ENCODE measurements at places on chromosomes 12 and 14.

GRCh38 chr12:66915306-66915904 lies 236.5 kb upstream of the GRIP1 start:
- DNase-seq: no peak

DNA sequence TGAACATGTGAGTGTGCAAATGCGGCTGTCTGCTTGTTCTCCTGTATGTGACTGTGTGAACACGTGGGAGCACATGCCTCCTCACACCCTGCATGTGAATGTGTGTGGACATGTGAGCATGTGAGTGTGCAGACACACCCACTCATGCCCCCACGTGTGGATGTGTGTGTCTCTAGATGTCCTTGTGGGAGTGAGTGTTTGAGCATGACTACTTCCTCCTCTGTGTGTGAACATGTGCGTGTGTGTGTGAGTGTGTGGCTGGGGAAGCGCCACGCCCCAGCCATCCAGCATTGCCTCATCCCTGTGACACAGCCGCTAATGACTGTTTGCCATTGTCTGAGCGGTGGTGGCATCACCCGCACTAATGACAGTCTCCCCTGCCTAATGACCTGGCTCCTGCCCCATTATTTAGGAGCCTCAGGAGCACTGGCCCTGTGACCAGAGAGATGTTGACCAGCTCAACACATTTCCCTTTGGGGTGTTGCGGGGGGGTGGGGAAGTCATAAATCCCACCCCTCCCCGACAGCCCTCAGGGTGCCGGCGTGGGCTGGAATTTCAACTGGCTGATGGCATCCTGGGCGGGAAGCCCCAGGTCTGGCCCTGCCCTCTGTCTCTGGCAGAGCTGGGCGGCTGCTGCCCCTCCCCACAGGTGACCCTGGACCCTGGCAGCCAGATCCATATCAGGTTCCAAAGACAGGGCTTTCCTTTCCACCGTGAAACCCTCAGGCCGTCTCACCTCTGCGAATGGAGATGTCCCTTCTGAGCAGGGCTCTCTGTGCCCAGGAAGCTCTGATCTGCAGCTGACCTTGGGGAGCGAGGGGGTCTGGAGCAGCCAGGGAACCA lies 11.5 kb upstream of the KRT80 start:
- no peak for DNase-seq

DNA sequence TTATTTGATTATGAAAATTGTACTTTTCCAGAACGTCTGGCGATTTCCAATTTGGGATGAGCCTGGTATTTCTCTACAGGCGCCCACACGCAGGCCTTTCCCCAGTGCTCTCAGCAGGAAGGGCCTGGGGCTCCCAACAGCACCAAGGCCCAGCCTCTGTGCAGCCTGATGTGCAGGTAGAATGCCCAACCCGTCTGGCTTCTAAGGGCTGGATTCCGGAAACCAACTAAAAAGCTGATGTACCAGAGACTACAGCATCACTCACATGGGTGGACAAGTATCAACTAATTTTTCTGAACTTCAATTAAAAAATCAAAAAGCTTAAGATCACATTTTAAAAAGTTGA lies 25.8 kb downstream of the CDC42BPB start:
- no peak for DNase-seq

DNA sequence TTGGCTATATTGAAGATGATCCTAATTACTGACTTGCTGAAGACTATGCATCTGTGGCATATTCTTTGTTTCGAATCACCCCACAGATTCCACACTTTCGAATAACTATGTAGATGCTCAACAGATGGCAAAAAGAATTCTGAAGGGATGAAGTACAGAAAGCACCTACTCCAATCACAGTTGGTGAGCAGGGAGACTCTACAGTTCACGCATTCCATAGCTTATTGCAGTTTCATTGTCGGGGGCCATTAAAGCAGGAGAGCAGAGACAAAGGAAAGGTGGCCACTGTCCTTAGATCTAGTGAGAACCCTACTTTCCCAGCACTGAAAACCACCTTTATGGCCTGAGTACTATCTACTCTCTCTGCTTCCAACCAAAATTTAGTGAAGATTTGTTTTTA lies 191.9 kb downstream of the STXBP6 start:
- no peak for DNase-seq

DNA sequence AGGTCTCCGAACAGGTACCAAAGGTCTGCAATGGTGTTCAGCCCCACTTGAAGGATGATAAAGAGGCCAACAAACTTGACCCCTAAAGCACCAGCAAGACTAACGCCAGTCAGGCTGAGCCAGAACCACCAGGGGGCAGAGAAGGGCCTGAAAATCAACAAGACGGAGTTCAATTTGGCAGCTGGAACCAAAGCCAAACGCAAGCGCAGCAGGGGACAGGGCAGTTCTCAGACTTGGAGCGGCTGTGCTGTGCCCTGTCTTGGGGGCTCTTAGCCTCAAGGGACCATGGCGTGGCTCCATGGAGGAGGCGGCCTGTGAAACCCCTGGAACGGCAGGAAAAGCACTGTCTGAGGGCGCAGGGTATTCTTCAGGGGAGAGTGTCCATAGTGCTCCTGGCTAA lies 19.6 kb downstream of the POMT2 start:
- DNase-seq: peak; percentile 47

DNA sequence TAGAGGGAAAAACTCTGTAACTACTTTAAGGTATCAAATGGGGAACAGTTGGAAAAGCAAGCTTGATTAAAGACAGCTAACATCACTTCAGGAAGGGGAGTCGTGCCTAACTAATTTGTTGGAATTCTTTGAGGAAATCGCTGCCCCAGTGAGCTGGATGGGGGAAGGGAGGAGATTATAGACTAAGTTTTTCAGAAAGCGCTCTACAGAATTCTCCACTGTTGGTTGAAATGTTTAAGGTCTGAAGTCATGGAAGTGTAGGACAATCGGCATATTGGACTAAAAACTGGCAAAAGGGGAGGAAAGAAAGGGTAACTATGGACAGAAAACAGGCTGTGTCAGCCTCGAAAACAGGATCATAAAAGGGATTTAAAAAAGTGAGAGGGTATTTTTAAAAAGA lies 229.9 kb upstream of the HMGA2 start:
- DNase-seq: no peak

GRCh38 chr12:105235281-105235731 lies 668 bp downstream of the APPL2 start:
- no peak for DNase-seq

DNA sequence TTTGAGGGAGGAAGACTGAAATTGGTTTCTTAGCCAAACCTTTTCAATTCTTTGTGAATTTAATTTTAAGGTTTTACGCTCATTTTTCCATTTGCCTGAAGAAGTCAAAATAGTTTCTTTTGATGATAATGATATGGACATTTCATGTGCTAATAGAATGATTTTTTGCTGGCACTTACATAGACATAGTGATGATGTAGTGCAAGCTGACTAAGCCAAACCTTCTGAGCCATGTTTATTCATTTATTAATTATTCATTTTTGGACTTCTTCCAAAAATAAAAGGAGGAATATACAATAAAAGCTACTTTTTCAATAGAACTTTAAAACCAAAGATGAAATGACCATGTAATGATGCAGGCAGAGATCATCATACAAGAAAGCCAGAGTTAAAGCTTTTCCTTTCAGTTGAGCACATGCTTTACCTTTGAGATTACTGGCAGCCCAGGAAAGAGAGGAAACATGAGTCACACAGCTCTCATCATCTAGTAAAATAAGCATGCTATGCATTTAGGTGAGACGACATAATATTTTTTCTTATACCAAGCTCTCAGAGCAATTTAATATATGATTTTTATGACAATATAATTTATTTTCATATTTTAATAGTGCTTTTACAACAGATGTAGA lies 24.8 kb downstream of the KCNA1 start:
- no peak for DNase-seq

GRCh38 chr12:46461907-46462640 lies 89.5 kb upstream of the SLC38A2 start:
- DNase-seq: no peak

GRCh38 chr14:96080571-96080970 lies 41.4 kb downstream of the C14orf132 start:
- no peak for DNase-seq

- peak; percentile 57 for DNase-seq
Observed at GRCh38 chr14:77026930-77027537, 1.5 kb downstream of the IRF2BPL start.

DNA sequence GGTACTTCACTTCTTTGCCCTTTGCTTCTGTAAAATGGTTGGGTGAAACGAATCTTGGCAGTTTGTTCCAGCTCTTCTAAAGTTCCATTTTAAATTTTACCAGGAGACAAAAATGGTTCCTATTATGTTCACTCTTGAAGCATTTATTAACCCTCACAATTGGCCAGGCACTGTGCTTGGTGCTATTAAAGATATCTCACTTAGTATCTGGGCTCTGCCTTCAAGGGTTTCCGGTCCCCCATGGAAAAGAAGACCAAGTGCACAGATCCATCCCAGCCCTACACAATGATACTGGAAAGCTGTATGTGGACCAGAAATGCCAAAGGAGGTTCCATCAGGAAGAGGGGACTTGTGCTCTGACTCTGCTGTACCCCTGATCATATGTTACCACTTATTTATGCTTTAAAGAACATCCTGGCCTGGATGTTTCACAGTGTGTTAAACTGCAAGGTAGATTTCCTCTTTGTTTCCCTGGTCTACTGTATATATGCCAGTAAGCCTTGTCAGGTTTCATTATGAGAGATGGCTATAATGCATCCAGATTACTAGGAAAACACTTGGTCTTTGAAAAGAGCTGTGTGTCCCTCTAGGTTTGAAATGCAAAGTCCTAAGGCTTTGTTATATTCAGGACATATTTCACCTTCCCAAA lies 154.8 kb downstream of the PRKCH start:
- DNase-seq: no peak

- no peak for DNase-seq
Observed at GRCh38 chr12:7047306-7047705, 13.2 kb upstream of the C1S start.

All from memory B cell (primary cell).